ENCODE measurements at places on chromosomes 13 and 19.

DNA sequence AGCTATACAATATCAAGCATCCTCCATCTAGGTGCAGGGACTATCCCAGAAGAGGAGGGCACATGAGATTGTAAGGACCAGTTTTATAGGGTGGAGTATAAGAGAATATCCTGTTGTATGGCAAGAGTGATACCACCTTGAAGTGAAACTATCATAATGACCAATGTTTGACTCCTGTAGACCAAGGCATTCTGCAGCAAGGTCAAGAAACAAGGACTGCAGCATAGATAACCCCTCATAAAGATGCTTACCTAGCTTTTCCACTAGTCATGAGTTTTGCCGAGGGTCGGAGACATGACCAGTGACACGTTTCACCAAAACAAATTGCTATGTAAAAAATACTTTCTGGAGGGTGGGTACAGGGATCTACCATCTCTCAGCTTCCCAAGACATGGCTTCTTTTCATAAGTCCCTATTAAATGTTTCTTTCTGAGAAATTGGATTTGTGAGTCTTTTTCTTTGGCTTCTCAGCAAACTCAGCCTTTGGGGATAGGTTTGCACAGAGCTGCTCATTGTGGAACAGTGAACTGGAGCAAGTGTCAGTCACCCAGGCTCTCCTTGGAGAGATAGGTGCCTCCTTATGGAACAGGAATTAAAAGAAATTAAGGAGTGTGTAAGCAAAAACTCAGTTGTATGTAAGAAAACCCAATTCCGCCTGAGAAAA lies 28.2 kb upstream of the CYSLTR2 start:
- no peak for DNase-seq
- no peaks in the 10 kb centered on the region for H3K4me1 ChIP-seq
- H3K27me3 ChIP-seq = no peaks in the 10 kb centered on the region
- no peak overlapping the region for H3K4me3 ChIP-seq
- no peaks in the 10 kb centered on the region for H3K36me3 ChIP-seq

- H3K4me1 ChIP-seq = no peaks in the 10 kb centered on the region
- H3K4me3 ChIP-seq = no peak overlapping the region
- no peak overlapping the region for H3K27ac ChIP-seq
- H3K27me3 ChIP-seq = no peaks in the 10 kb centered on the region
- no peaks in the 10 kb centered on the region for H3K36me3 ChIP-seq
- DNase-seq = no peak
Observed at GRCh38 chr13:29619995-29620394, 24.5 kb upstream of the SLC7A1 start.

DNA sequence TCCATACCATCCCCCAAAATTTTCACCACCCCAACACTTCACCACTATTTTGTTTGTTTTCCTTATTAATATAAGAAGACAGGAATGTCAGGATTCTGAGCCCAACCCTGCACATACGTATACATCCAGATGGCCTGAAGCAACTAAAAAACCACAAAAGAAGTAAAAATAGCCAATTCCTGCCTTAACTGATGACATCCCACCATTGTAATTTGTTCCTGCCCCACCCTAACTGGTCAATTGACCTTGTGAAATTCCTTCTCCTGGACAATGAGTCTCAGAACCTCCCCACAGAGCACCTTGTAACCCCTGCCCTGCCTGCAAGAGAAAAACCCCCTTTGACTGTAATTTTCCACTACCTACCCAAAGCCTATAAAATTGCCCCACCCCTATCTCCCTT lies 132.5 kb downstream of the ZNF675 start:
- no peak overlapping the region for H3K27ac ChIP-seq
- no peaks in the 10 kb centered on the region for H3K36me3 ChIP-seq
- no peaks in the 10 kb centered on the region for H3K27me3 ChIP-seq

DNA sequence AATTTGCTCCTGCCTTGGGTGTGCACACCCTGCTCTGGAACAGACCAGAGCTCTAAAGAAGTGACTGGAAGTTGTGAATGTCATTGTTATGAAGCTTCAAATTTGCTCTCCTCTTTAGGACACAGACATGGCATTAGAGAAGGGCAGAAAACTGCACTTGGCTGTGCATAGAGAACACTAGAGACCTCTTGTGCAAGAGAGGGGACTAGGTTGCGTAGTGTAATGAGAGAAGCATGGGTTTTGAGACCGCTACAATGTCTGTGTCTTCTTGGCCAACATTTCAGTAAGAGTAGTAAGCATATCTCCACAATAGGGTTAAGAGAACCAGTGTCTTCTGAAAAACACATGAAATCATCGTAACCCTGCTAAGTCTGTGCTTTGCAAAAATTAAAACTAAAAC lies 423.3 kb downstream of the SPRY2 start:
- no peak overlapping the region for H3K27ac ChIP-seq
- H3K4me3 ChIP-seq = no peak overlapping the region

DNA sequence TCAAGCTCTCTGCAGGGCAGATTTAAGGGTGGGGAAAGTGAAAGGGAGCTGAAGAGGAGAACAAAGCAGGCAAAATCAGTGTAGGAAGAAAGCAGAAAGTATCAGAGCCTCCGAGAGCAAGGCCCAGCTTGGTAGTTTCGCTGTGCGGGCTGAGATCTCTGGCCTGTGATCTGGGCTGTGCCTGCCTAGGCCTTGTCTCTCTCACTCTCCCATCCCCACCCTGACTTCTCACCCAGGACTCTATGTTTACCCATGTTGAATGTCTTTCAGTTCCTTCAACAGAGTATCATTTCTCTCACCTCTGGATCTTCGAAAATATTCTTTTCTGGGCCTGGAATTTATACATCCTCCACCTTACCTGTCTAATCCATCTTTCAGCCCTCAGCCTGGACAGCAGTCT lies 391.3 kb downstream of the FOXO1 start:
- H3K27me3 ChIP-seq = no peaks in the 10 kb centered on the region
- no peaks in the 10 kb centered on the region for H3K36me3 ChIP-seq
- peaks cover 4% of the 10 kb centered on the region for H3K4me1 ChIP-seq
- H3K4me3 ChIP-seq = no peak overlapping the region
- H3K27ac ChIP-seq = no peak overlapping the region
- no peak for DNase-seq

DNA sequence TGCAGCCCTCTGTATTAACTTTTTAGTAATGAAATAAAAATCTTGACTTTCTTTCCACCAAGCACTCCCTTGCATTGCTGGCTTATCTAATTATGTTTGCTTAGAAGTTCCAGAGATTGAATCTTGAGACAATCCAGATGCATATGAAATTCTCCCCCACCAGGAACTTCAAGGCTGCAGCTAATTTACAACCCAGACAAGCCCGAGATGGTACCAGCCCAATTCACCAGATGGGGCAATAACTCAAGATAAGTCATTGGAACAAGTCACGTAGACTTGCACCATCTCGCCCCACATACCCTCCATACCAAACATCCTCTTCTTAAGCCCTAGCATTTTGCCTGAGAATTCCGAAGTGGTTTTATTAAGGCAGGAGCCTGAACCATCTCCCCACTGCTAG lies 29.0 kb downstream of the UTP14C start:
- H3K4me1 ChIP-seq = no peaks in the 10 kb centered on the region
- no peak overlapping the region for H3K4me3 ChIP-seq
- H3K27me3 ChIP-seq = no peaks in the 10 kb centered on the region
- H3K36me3 ChIP-seq = no peaks in the 10 kb centered on the region

- no peaks in the 10 kb centered on the region for H3K36me3 ChIP-seq
- no peak overlapping the region for H3K4me3 ChIP-seq
- no peaks in the 10 kb centered on the region for H3K27me3 ChIP-seq
- no peak for DNase-seq
- H3K4me1 ChIP-seq = no peaks in the 10 kb centered on the region
- H3K27ac ChIP-seq = no peak overlapping the region
Observed at GRCh38 chr13:101556676-101557123, 104.2 kb downstream of the ITGBL1 start.

DNA sequence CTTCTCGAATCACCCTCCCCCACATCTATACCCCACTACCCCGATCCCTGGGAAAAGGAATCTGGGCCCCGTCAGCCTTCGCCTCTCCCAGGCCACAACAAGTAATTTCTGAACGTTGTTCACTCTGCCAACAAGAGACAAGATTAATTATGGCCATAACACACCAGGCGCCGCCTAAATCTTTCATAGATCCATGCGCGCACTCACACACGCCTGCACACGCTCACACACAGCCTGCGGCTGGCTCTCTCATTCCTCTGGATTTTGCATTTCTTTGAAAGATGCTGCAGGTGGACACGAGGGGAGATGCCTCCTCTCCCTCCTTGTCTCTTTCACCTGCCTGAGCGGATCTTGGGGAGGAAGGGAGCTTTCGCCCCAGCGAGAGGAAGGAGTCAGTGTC lies 17.1 kb downstream of the ZNRF4 start:
- no peaks in the 10 kb centered on the region for H3K4me1 ChIP-seq
- no peaks in the 10 kb centered on the region for H3K36me3 ChIP-seq
- no peak for DNase-seq
- H3K27me3 ChIP-seq = no peaks in the 10 kb centered on the region

DNA sequence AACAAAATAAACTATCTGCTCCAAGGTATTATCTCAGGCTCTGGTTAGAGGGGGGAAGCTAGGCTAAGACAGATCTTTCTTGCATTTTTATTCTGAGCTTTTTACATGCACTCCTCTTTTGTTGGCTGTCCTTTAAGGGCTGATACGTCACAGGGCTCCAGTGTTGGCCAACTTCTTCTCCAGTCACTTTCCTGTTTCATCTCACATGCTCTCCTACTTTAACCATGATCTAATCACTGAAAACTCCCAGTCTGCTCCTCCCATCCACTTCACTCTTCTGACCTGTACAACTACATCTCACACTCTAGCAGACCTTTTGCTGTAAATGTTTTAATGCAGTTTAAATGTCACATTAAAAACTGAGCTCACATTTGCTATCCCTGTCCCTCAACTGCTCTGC lies 510.0 kb upstream of the KLF12 start:
- DNase-seq = no peak
- no peak overlapping the region for H3K27ac ChIP-seq
- no peaks in the 10 kb centered on the region for H3K4me1 ChIP-seq
- H3K36me3 ChIP-seq = no peaks in the 10 kb centered on the region

DNA sequence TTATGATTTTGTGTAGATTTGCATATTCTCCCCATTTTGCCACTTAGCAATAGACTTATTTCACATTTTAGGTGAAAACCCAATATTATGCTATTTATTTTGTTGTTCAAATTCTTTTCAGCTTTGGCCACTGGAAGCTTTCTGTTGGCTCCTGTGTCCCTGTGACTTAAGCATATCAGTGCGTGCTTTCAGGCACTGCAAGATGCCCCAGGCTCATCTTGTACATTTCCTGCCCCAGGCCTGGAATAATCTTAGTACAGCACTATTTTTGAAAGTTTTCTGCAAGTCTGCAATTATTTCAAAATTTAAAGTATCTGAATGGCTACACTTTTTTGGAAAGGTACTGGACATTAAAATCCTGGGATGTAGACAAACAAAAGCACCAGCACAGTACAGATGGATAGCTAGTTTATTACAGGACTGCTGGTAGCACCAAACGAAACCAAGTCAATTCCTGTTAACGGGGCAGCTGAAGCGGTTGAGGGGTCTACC lies 3.5 kb upstream of the CCNP start:
- H3K4me1 ChIP-seq = peaks cover 4% of the 10 kb centered on the region
- peaks cover 7% of the 10 kb centered on the region for H3K27me3 ChIP-seq
- no peak for DNase-seq
- no peak overlapping the region for H3K4me3 ChIP-seq

GRCh38 chr13:110221406-110222117 lies 85.4 kb downstream of the COL4A1 start:
- DNase-seq = no peak
- no peaks in the 10 kb centered on the region for H3K4me1 ChIP-seq
- H3K4me3 ChIP-seq = no peak overlapping the region
- no peaks in the 10 kb centered on the region for H3K27me3 ChIP-seq
- H3K27ac ChIP-seq = no peak overlapping the region
- no peaks in the 10 kb centered on the region for H3K36me3 ChIP-seq

DNA sequence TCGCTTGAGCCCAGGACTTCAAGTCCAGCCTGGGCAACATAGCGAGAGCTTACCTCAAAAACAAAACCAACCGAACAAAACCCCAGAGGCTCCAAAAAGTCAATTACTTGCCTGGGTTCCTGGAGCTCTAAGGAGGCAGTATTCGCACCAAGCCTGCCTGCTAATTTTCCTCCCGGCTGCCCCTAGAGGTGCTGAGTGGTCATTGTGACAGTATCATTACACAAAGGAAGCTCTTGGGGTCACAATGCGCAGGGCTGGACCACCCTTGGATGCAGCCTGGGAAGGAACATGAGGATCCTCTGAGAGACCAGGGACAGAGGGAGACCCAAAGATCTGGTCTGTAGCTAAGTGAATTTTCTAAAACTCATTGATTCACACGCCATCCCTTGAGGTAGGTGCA lies 8.5 kb upstream of the PEX11G start:
- H3K36me3 ChIP-seq = no peaks in the 10 kb centered on the region
- no peaks in the 10 kb centered on the region for H3K27me3 ChIP-seq
- H3K4me1 ChIP-seq = no peaks in the 10 kb centered on the region
- no peak overlapping the region for H3K27ac ChIP-seq
- no peak for DNase-seq

DNA sequence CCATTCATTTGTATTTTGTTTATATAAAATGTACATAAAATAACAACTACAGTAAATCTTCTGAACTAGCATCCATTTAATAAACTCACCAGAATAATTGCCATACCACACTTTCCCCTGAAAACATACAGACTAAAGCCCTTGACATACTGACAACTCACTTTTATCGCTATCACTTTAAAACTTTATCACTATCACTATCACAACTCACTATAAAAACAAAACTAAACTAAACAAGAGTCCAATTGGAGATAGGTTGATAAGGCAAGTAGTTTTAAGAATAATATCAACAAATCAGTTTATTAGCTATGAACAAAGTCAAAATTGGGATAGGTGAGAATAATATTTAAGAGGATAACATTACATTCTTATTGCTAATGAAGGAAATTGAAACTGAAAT lies 108.9 kb downstream of the SLITRK6 start:
- no peaks in the 10 kb centered on the region for H3K36me3 ChIP-seq
- H3K4me1 ChIP-seq = no peaks in the 10 kb centered on the region
- no peak overlapping the region for H3K27ac ChIP-seq
- no peak overlapping the region for H3K4me3 ChIP-seq

DNA sequence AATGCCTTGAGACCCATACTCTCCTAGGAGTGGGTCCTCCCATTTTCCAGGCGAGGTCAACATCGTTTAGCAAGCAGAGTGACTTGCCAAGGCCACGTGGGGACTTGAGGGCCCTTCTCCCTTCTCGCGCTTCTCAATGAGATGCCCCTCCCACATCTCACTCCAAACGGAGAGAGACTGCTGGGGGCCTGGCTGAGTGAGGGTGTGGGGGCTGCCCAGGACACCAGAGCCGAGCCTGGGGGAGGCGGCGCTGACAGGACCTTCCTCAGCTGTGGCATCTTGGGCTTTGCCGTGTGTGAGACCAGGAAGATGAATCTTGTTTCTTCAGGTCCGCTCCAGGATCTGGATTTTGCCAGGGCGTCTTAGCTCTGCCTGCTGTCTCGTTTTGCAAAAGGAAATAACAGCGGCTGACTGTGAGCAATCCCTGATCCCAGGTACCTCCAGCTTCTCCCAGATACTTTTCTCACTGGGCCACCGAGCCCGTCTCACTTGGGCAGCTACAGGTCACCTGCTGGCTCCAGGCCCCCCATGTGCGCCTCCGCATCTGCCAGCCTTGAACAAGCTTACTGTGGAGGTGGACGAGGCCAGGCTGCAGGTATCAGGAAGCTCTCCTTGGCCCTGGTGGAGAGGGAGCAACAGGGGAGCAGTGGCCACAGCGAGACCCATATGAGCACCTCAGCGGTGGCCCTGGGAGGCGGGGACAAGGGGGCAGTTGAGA lies 6.0 kb downstream of the COX6B2 start:
- H3K27me3 ChIP-seq = no peaks in the 10 kb centered on the region
- H3K4me3 ChIP-seq = no peak overlapping the region
- H3K4me1 ChIP-seq = peaks cover 5% of the 10 kb centered on the region
- DNase-seq = no peak
- no peaks in the 10 kb centered on the region for H3K36me3 ChIP-seq

GRCh38 chr13:98517576-98518310 lies 59.2 kb downstream of the STK24 start:
- DNase-seq = peak; percentile 19
- H3K4me1 ChIP-seq = peaks cover 32% of the 10 kb centered on the region
- no peak overlapping the region for H3K4me3 ChIP-seq
- H3K27ac ChIP-seq = no peak overlapping the region
- H3K36me3 ChIP-seq = no peaks in the 10 kb centered on the region
